ENCODE measurements at places on chromosomes 1 and 21. TPM values are rescaled to one million over a fixed set of nuclear protein-coding genes. Genes with fewer than 3 reads are reported as not detected.

Gene CFHR3
- total RNA-seq: not detected

Gene TMEM81
- 3.5 TPM for total RNA-seq

Gene PLA2G2A
- not detected for total RNA-seq

Gene SDC3
- total RNA-seq: not detected

Gene FCRL6
- 138 TPM for total RNA-seq

Gene CHIA
- total RNA-seq: not detected

Gene SEC16B
- total RNA-seq: 0.31 TPM

Gene FTCD
- total RNA-seq: 0.34 TPM

Gene CFAP74
- total RNA-seq: not detected

Gene APOBEC4
- total RNA-seq: not detected

Gene WDR64
- not detected for total RNA-seq

Gene KPRP
- not detected for total RNA-seq

Gene BARHL2
- not detected for total RNA-seq

Gene GJA9
- total RNA-seq: not detected

Gene OR2G6
- not detected for total RNA-seq

Gene VN1R5
- total RNA-seq: not detected

Gene TRIM58
- 1.9 TPM for total RNA-seq

Gene AADACL4
- not detected for total RNA-seq

Gene CFAP141
- total RNA-seq: not detected

Gene GIPC2
- total RNA-seq: not detected

Gene ITGB2
- total RNA-seq: 1,393 TPM

Gene CA6
- total RNA-seq: not detected

Gene S1PR1
- total RNA-seq: 114 TPM

Gene USH2A
- total RNA-seq: not detected

Gene C1orf185
- total RNA-seq: not detected

Gene MAP3K7CL
- 7.0 TPM for total RNA-seq

Gene CR2
- total RNA-seq: 0.48 TPM

Gene OR2T33
- total RNA-seq: not detected

Gene PEF1
- total RNA-seq: 48.9 TPM

Gene FYB2
- total RNA-seq: not detected

Gene C21orf58
- total RNA-seq: 4.0 TPM

Gene RC3H1
- total RNA-seq: 78.9 TPM

Gene RGS5
- total RNA-seq: 0.12 TPM

Gene FAM151A
- total RNA-seq: not detected

Gene CAPN9
- total RNA-seq: not detected

Gene TNFSF4
- 3.7 TPM for total RNA-seq

Gene NCAM2
- not detected for total RNA-seq

Data from natural killer cell (primary cell).